Psoas muscle (tissue), 8 donors: ENCODE measurements at places on chromosomes 12 and 14. TPM values are rescaled to one million over a fixed set of nuclear protein-coding genes. Genes with fewer than 3 reads are reported as not detected.

GLI1 gene
- total RNA-seq: 0.61 TPM

OR6C2 gene
- total RNA-seq: not detected

DNA sequence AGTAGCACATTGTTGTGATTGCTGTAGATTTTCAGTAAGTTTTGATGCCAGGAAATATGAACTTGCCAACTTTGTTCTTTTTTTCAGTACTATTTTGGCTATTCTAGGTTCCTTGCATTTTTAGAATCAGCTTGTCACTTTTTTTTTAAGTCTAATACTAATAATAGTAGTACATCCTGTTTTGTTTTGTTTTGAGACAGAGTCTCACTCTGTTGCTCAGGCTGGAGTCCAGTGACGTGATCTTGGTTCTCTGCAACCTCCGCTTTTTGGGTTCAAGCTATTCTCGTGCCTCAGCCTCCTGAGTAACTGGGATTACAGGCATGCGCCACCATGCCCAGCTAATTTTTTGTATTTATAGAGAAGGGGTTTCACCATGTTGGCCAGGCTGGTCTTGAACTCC lies 16.5 kb downstream of the PWP1 start:
- DNase-seq: no peak

LRRC10 gene
- total RNA-seq: not detected

DNA sequence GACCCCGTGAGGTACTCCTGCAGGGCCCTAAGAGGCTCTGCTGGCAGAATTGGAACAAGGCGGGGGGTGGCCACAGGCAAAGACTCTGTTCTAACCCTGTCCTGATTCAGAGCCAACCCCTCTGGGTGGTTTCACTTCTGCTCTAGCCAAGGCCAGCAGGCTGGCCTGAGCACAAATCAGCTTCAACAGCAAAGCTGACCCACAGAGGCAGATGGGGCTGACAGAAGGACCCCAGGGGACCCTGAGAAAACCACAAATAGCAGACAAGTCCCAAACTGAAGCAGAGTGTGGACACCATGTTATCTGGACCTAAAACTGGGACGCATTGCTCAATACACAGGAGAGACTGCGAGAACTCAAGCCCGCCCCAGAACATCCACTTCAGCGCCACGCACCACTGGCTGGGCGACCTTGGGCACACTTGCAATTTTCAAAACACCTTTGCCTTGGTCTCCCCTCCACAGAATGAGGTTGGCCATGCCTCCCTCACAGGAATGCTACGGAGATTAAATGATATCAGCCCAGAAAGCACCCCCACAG lies 76.4 kb upstream of the DICER1 start:
- DNase-seq: peak; percentile 82

GRCh38 chr12:102033991-102034745 lies 27.6 kb downstream of the WASHC3 start:
- DNase-seq: no peak

DNA sequence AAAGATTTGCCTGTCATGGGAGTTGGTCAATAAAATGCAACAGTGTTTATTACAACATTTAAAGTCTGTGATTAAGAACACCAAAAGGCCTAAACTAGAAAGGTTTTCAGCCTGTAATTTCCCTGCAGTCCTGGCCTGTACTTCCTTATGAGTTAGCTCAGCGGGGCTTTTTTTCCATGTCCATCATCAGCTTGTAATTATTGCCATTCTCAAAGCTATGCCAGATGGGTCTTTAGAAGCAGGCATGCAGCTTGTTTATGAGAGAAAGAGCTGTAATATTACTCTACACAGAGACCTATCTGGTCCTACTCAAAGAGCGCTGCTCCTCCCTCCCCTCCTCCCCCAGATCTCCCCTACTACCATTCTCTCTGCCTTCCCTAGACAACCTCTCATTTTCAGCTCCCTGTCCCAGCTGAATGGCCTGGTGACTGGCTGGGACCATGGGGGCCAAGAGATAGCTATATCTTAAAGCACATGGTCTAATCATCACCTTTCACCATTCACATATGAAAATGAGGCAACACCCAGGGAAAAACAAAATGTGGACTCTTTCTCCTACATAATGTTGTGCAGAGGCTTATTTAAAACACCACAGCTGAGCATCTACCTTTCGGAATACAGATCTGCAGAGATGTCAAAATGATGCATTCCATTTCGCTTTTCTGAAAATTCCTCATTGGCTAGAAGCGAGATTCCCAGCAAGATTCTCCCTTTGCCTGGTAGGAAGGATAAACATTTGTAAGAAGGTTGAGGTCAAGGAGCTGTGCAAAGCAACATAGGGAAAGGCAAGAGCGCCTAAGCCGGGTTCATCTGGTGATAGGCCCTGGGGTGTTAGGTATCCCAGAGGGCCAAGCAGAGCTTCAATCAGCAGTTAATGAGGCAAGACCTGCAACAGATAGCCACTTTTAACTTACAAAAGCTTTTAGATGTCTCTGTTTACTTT lies 209.7 kb upstream of the CDKN3 start:
- no peak for DNase-seq

GRCh38 chr14:64174922-64175782 lies 119.0 kb downstream of the ESR2 start:
- no peak for DNase-seq

- DNase-seq: no peak
Observed at GRCh38 chr12:49967777-49968250, 4.9 kb upstream of the AQP6 start.

DNA sequence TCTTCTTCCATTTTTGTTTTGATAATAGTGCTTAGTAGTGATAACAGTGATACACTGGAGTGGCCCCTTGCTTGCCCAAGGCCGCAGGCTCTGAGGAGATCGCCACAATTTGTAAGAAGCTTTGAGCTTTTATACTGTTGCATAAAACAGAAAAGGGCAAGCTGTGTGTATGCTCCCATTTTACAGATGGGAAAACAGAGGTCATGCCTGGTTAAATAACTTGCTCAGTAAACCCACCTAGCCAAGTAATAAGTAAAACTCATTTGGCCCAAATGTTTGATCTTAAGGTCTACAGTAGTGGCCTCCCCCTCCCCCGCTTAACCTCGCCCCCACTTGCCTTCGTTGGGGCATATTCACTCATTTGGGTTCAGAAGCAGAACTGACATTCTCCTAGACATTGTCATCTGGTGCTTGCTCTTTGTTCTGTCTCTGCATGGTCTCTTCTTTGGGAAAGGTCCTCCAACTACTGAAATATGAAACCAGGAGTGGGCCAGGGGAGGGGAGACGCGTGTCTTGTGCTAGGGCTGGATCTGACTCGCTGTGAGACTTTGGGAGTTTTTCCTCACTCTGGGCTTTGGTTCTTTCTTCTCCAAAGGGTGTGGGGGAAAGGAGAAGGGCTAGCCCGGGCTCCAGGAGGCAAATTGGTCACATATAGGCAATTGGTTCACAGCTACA lies 88.1 kb downstream of the PAPOLA start:
- no peak for DNase-seq

DNA sequence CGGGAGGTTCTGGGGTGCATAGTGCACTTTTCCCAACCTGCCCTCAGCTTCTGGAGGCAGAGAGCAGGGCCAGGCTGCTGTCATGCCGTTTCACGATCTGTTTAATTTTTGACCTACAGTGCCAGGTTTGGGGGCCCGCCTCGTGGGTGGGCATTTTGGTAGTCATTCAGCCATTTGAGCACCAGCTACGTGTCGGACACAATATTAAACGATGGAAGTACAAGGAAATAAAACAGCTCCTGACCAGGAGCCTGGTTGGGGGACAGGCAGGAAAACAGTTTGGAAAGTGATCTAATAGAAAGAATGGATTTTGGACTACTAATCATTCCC lies 708 bp downstream of the FNTB start:
- DNase-seq: no peak

GRCh38 chr12:123767613-123768012 lies 5.5 kb downstream of the DNAH10 start:
- no peak for DNase-seq

IKZF4 gene
- 8.0 TPM for total RNA-seq

DNA sequence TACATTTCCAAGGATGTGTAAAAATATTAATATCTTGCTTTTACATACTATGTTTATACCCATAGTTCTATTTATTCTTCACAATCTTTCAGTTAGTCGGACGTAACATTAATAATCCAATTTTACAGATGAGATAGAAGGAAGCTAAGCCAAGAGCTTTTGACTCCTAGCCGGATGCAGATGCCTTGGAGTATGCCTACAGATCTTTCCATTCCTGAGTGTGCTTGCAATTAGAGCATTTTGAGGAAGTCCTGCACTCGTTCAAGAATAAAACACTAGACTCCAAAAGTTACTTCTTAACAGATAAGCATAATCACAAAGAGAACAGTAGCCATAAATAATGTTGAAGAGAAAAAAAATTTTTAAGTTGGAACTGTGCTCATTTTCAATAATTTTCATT lies 337.6 kb upstream of the CLEC14A start:
- DNase-seq: no peak

- DNase-seq: no peak
Observed at GRCh38 chr12:122097584-122097926, 19.0 kb downstream of the MLXIP start.

DNA sequence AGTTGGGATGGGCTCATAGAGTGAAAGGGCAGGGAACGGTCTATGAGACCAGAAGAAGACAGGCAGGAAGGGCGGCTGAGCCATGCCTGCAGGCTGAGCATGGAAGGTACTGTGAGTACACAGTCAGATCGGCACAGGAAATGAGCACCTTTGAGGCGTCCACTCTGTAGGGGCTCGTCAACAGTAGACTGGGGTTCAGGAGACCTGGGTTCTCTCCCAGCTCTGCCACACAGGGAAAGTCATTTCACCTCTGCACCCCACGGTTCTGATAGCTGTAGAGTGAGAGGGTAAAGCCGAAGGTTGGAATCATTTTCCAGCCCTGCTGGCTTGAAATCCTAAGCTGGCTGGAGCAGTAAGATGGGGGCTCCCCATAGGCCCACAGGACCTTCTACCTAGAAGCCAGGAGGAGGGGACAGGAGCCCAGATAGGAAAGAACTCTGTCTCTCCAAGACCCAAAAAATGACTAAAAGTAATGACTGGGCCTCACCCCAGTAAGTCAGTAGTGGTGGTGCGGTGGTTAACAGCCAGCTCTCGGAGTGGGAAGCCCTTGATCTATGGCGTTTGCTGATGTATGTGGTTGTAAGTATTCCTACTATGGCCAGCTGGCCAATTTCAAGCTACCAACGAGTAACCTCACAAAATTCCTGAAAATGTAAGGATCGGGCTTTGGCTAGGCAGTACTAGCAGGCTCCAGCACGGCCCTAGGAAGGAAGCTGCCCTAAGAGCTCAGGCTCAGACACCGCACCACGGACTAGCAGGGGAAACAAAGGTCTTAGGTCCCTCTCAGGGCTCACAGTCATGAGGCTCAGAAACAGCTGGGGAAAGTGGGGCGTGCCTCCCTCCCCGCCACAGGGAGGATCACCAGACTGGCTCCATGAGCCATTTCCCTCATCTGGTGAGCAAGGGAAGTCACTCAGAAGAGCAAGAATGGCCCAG lies 10.3 kb upstream of the CD27 start:
- DNase-seq: no peak

CISTR gene
- not detected for total RNA-seq

DNA sequence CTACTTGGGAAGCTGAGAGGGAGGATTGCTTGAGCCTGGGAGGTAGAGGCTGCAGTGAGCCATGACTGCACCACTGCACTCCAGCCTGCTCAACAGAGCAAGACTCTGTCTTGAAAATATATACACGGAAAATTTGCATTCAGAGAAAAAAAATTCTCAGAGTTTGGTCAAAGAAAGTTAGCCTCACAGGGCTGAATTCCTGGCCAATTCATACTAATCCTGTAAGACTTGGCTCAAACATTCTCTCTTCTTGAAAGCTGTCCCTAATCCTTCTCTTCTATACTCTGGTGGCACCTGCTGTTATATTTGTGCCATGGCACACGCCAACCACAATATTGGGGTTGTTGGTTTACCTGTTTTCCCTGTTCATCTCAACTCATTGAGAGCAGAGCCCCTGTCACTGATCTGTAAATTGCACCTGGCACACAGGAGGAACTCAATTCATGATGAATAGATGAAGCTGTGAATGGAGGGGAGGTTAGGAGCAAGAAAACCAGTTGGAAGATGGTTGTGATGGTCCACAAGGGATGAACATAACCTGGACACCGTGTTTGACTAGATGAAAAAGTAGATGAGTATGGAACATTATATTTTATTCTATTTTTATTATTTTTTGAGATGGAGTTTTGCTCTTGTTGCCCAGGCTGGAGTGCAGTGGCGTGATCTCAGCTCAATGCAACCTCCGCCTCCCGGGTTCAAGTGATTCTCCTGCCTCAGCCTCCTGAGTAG lies 36.8 kb upstream of the SPTSSA start:
- no peak for DNase-seq

ZNF891 gene
- 0.90 TPM for total RNA-seq

CPNE6 gene
- total RNA-seq: not detected

- no peak for DNase-seq
Observed at GRCh38 chr14:90105756-90106155, 44.0 kb downstream of the KCNK13 start.

GPRC5A gene
- total RNA-seq: 0.30 TPM

DNA sequence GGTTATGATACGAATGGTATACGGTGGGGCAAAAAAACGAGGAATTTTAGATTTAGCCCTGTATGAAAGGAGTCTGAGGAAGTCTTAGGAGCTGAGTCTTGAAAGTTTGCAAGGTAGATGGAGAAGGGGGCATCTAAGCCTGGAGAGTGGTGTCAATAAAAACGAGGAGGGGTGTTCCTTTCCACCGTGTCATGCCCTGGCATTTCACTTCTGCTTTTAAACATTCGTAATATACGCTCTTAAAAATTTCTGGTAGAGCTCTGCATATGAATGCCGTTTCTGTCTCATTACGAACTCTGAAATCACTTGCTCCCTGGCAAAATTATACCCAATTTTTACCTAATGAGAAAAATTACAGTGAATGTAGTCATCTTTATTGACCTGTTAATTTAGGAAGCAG lies 170.2 kb downstream of the ERC1 start:
- no peak for DNase-seq

DNA sequence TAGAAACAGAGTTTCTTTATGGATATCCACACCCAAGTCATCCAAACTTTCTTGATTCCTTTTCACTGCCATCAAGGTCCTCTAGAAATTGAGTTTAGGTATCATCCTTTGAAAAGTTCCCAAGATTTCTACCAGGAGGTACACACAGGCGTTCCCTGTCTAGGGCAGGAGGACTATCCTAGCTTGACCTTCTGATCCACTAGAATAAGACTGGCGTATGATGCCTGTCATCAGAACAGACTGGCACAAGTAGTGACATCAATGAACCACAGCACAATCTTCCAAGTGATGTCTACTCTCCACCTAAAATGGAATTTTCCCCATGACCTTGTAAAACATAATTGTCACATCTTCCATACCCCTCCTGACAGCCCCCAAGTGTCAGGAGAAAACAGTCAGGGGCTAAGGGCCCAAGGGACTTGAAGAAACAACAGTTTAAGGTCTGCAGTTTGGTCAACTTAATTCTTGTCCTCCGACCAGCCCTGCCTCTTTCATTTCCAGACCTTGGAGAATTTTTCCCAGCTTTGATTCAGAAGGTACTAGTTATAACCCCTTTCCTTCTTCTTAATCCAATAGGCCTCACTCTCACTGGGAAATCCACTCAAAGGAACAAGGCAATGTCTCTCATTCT lies 100.7 kb upstream of the FKBP4 start:
- no peak for DNase-seq

FAM186B gene
- 0.44 TPM for total RNA-seq

- no peak for DNase-seq
Observed at GRCh38 chr14:69554500-69554899, 20.2 kb downstream of the CCDC177 start.

GRCh38 chr14:24171422-24172260 lies at the start of gene REC8:
Gene REC8 (plus strand): TSS chr14:24172080. CDS start chr14:24172553, 473 bp downstream.
- peak; percentile 57 for DNase-seq
